Smooth muscle cell of the brain vasculature (primary cell): ENCODE measurements at places on chromosomes 12 and 14.

DNA sequence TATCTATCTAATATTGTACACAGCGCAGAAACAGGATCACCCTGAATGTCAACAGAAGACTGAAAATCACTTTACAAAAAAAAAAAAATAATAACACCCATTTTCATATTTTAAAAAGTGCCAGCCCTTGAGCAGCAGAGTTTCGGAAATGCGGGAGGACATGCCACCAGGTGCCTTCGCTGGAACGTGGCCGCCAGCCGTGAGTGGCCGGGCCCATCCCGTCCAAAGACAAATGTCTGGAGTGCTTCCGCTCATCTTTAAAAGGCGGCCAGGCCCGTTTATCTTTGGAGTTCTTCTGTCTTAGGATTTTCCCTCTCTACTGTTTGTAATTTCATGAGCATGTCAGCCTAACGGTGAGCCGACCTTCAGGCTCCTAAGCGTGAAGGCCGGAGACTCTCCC, 43.5 kb downstream of the LRTM2 start:
- no peak for DNase-seq

GRCh38 chr14:104865081-104865630, at the start of gene CEP170B:
CEP170B (plus strand) TSS chr14:104865268; CDS start chr14:104868451, 3,183 bp downstream.
- no peak for DNase-seq

GRCh38 chr14:56754921-56755320, 55.4 kb downstream of the OTX2 start:
- no peak for DNase-seq

DNA sequence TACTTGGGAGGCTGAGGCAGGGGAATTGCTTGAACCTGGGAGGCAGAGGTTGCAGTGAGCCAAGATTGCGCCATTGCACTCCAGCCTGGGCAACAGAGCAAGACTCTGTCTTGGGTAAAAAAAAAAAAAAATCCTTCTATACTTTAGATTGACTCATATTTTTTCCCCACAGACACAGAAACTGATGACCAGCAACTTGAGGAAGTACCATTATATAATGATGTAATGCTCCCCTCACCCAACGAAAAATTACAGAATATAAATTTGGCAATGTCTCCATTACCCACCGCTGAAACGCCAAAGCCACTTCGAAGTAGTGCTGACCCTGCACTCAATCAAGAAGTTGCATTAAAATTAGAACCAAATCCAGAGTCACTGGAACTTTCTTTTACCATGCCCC, 24.3 kb upstream of the SNAPC1 start:
- DNase-seq, result no peak

DNA sequence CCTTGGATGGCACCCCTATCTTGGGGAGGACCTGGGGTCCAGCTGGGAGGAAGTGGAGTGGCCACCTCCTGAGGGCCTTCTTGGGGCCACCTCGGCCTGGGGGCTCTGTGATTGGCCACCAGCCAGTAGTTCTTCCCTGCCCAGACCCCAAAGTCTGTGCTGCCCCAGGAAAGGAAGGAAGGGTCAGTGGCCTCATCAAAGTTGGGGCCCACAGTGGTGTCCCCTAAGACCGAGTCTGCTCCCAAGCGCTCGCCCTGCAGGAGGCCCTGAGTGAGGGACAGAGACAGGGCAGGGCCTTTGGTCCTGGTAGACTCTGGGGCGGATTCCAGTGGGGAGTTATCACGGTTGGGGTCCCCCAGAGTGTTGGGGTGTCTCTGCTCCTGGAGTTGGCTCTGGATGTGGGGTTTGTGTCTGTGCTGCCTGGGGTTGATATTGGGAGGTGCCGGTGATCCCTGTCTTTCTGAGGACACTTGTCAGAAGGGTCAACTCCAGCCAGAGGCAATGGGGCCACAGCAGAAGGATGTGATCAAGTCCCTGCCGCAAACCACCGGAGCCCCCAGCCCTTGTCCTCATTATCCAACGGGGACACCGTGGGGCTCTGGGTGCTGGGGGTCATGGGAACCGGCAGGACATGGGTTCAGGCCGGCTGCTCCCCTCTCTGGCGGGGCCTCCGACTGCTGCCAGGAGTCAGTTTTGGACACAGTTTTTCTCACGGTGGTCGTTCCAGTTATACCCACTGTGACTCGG, 364.3 kb downstream of the TMEM121 start:
- no peak for DNase-seq

GRCh38 chr12:57235017-57235727, 5.7 kb downstream of the SHMT2 start:
- peak; percentile 75 for DNase-seq

DNA sequence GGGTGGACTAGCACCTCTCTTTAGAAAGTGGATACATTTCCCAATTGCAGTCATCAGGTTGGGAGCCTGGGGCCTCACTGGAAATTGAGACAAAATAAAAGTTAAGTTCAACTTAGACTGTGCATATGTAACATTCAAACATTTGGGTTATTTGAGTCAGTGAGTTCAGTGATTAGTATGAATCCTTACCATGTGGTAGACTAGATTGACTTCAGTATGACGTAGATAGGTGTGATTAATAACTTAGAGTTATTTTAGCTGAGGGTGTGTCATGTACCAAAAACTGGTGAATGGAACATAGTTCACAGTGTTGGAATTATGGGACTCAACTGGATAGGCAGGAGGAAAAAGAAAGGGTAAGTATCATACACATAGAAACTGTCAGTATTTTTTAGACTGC, 8.0 kb upstream of the SSTR1 start:
- DNase-seq, result no peak

- no peak for DNase-seq
These were observed 153.1 kb upstream of the FRMD6 start for GRCh38 chr14:51498411-51499227.

- DNase-seq, result no peak
These were observed 403.1 kb downstream of the TMEM121 start for GRCh38 chr14:105929327-105930081.

GRCh38 chr14:91919814-91920213, 27.7 kb downstream of the FBLN5 start:
- DNase-seq, result no peak

- no peak for DNase-seq
These were observed 69.6 kb downstream of the CHST11 start for GRCh38 chr12:104526320-104526719.

GRCh38 chr12:3597526-3598210, 106.7 kb downstream of the PRMT8 start:
- DNase-seq, result no peak

DNA sequence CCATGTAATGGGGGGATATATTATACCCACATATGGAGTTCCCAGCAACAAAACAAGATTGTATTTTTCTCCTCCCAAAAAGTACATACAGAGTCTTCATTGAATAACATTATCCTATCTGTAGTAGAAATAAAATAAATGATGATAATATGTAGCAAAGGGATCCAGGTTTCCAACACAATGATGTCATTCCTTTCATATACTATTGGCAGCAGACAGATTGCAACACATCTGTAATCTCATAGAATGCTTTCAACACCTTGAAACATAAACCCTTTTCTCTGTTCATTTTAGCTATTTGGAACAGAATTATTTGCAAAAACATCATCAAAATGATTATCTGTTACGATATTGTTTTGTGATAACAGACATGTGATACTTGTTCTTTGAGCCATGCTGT, 317.6 kb downstream of the DPF3 start:
- DNase-seq, result no peak

DNA sequence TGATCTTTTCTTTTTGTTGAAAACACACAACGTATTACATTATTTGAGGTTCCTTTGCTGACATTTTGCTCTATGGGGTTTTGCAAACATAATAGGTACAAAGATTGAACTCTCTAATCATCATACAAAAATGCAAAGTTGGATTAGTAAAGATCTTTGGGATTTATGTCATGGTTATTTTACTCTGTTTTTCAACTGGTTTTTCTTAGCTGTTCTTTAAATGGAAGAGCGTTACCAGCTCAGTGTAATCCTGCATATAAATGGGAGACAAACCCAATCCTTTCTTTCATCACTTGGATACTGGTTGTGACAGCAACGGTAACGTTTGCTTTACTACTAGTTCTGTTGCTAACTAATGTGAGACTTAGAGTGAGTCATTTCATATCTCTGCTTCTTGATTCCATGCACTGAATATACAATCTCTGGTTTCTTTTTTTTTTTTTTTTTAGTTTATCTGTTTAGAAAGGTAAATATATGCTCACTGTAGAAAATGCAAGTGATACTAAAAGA, 104.9 kb upstream of the NOVA1 start:
- DNase-seq, result no peak

- no peak for DNase-seq
These were observed 257.7 kb downstream of the BTG1 start for GRCh38 chr12:91887957-91888356.

- no peak for DNase-seq
These were observed 271.8 kb downstream of the TRHDE start for GRCh38 chr12:72543777-72544467.

DNA sequence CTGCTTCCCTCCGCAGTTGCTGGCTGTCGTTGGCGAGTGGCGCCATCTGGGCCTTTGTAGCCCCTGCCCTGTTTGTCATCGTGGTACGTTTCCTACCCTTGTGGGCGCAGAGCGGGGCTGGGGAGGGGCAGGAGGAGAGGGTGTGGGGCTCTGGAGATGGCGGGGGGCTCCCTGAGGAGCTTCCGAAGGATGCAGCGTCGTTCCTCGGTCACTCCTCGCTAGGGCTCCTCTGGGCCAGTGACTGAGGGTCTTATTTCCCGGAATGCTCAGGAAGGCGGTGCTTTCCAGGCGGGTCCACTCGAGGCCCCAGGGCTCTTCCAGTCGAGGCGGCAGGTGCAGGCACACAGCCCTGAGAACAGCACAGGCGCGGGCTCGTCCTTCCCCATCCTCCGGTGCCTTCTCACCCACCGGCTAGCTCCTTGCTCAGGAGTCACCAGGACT, 167.1 kb downstream of the ADGRD1 start:
- DNase-seq, result no peak

DNA sequence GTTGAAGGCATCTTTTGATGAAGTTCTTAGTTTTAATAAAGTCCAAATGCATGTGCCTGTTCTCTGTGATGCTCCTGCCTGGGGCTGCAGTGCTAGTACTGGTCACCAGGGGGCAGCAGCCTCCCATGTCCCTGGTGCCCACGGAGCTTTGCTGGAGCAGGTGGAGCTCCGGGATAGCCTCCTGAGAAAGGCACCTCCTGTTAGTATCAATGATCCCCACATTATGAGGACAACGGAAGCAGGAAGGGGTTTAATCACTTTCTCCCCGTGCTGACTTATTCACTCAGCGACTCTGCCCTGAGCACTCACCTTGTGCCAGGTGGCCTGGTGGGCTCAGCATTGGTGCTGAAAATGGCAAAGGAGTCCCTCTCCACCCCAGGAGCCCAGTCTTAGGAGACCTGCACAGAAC, 123.0 kb upstream of the PZP start:
- no peak for DNase-seq

DNA sequence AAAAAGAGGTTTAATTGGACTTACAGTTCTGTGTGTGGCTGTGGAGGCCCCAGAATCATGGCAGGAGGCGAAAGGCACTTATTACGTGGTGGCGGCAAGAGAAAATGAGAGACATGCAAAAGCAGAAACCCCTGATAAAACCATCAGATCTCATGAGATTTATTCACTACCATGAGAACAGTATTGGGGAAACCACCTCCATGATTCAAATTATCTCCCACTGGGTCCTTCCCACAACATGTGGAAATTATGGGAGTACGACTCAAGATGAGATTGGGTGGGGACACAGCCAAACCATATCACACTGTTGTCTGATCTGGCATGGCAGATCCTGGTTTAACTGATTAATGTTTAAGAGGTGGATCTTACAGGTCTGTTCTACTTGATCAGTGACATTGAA, 5.6 kb downstream of the DDX47 start:
- DNase-seq, result no peak

- DNase-seq, result no peak
These were observed 28.1 kb downstream of the ZFHX2 start for GRCh38 chr14:23523229-23524016.

DNA sequence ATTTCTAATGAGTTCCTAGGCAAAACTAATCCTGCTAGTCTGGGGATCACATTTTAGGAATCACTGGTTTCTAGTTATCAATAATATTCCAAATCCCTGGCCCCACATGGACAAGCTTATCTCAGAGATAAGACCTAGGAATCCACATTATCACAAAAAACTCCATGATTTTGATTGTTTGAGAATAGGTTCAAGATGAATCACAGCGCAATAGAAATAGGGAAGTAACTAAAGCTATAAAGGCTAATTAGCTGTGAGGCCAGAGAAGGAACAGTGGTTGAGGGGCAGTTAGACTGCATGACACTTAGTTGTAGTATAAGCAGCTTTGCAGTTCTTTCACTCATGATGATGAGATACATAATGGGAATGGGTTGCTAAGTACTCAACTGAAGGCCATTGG, 13.1 kb upstream of the ATP5F1B start:
- DNase-seq, result no peak

- no peak for DNase-seq
These were observed 2.3 kb upstream of the CSRP2 start for GRCh38 chr12:76881142-76881541.

GRCh38 chr12:109608270-109608669, 34.7 kb downstream of the MVK start:
- DNase-seq, result no peak

DNA sequence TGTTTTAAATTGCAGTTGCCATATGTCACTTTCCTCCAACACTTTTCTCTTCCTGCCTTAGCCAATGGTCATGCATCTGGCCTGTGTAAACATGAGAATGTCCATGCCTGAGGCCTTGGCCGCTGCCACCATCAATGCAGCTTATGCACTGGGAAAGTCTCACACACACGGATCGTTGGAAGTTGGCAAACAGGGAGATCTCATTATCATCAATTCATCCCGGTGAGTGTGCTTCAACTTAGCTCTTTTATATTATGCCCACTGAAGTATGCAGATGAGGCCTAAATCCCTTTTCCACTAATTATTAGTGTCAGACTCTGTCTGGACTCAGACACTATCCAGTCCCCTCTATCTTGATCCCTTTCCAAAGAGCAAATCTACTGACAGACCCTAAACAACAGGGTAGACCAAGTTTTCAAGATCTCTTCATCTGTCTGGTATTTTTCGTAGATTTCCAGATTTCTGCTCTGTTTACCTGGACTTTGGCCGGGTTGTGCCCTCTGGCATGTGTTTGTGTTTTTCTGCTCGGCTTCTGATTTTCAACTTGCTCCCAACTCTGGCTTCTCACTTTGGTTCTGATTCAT, 23.2 kb downstream of the AMDHD1 start:
- DNase-seq, result no peak

- no peak for DNase-seq
These were observed 114.4 kb upstream of the NTF3 start for GRCh38 chr12:5317556-5317955.

DNA sequence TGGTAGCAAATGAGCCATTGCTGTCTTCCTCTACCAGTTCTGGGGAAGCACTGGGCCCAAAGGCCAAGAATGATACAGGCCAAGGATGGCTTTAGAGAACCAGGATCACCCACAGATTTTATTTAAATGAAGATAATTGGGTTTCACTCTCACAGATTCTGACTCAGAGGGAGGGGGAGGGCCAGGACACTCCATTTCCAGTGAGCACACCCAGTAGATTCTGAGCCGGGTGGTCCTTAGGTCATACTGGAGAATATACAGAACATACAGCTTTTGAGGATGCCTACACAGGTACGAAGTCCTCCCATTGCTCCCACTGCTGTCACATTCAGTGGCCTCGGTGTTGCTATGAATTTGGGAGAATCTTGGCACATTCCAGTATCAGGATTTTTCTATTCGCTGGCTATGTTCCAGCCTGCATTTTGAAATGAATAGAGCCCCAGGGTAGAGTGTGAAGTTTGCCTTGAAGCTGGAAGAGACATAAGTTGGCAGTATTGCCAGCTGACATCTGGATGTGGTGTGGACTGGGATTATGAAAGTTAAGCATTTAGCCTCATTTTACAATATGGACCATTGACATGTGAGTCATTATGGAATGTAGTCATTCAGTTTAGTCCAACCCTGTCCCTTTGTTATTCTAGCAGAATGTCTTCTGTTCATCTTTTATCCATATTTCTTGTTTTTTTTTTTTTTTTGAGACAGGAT, 45.8 kb upstream of the POC1B start:
- DNase-seq, result no peak
